ENCODE measurements at places on chromosomes 2 and 18.

- DNase-seq = no peak
Observed at GRCh38 chr2:174623690-174624089, 26.1 kb upstream of the WIPF1 start.

DNA sequence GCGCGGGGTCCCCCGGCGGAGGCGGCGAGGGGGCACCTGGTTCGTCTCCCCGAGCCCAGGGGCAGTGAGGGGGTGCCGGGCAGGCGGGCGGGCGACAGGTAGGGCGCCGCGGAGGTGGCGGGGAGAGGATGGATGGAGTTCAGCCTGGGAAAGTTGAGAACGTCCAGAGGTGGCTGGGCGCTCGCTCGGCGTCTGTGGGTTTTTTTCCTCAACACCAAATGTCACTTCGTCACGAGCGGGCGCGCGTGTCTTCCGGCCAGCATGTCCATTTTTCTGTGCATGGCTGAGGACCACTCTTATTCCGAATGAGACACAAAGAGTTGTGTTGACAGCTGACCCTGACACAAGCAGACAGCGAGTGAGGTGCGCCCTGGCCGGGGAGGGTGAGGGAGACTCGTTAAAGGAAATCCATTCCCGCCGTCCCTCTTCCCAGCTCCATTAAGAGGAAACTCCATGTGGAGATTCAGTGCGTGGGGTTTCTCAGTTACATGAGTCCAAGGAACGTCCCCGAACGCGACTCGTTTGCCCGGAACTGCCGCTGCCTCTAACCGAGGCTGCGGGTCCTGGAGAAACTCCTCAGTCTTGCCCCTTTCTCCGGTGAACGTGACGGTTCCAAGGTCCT, 859 bp downstream of the GREB1L start:
- no peak for DNase-seq

DNA sequence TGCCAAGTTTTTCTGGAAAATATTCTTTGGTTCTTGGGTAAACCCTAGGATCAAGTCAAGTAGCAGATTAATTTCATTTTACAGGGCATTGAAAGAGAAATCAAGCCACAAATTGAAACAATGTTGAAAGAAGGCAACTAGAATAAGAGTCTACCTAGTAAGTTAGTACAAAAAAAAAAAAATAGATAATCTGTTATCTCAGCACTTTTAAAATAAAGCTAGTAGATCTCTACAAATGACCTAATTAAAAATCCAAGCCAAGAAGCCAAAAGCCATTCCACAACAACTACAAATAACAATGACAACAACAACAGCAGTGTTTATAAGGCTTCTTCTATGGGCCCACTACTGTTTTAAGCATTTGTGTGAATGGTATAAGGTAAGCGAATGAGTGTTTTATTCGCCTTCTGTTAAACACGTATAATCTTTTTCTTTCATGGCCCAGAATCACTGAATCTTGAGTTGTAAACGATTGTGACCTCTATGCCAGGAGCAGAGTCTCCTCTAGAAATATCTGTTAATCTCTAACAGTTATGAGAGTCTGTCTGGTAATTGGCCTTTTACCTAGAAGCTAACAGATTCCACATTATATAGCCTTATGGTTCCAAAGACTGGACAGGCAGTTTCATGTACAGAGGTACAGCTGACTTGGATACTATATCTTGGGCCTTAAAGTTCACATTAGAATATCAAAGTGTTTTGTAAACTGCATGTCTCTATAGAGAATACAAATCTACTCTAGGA, 28.6 kb upstream of the CUL3 start:
- no peak for DNase-seq

DNA sequence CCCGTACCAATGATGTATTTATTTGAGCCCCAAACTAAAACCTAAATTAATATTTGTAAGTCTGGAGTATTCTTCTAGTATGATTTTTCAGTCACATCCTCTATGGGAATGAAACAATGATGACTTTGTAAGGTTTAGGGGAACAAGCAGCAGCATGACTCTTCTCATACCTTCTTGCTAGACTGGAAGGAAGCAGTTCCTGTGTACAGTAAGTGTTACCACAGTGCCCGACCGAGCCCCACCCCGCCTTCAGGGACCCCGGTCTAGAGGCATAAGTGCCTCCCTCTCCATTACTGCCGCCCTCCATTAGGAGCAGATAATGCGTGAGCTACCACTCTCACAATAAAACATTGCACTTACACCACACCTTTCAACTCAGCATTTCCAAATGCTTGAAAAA, 599.3 kb downstream of the ARHGAP15 start:
- DNase-seq = no peak

GRCh38 chr2:239436669-239437335, 36.0 kb upstream of the HDAC4 start:
- no peak for DNase-seq

DNA sequence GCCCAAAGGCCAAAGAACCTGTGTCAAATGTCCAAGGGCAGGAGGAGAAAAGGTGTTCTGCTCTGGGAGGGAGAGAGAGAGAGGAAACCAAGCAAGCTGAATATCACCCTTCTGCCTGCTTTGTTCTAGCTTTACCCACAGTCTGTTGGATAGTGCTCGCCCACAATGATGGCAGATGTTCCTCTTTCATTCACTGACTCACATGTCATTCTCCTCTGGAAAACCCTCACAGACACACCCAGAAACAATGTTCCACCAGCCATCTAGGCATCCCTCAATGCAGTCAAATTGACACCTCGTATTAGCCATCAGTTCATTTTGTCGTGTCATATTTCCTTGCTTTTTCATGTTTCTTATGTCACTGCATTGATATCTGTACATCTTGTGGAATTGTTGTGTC, 150.3 kb downstream of the UBR3 start:
- DNase-seq = no peak

DNA sequence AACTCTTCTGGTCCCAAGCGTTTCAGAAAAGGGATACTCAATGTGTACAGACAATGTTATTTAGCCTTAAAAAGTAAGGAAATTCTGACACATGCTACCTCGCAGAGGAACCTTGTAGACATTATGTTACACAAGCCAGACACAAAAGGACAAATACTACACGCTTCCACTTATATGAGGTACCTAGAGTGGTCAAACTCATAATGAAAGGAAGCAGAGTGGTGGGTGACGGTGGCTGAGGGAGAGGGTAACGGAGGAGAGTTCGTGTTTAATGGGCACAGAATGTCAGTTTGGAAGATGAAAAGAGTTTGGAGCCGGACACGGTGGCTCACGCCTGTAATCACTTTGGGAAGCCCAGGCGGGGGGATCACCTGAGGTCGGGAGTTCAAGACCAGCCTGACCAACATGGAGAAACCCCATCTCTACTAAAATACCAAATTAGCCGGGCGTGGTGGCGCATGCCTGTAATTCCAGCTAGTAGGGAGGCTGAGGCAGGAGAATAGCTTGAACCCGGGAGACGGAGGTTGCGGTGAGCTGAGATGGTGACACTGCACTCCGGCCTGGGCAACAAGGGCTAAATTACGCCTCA, 1.4 kb downstream of the MCM6 start:
- DNase-seq = no peak

GRCh38 chr2:201234663-201235135, 25.6 kb upstream of the CASP8 start:
- no peak for DNase-seq

DNA sequence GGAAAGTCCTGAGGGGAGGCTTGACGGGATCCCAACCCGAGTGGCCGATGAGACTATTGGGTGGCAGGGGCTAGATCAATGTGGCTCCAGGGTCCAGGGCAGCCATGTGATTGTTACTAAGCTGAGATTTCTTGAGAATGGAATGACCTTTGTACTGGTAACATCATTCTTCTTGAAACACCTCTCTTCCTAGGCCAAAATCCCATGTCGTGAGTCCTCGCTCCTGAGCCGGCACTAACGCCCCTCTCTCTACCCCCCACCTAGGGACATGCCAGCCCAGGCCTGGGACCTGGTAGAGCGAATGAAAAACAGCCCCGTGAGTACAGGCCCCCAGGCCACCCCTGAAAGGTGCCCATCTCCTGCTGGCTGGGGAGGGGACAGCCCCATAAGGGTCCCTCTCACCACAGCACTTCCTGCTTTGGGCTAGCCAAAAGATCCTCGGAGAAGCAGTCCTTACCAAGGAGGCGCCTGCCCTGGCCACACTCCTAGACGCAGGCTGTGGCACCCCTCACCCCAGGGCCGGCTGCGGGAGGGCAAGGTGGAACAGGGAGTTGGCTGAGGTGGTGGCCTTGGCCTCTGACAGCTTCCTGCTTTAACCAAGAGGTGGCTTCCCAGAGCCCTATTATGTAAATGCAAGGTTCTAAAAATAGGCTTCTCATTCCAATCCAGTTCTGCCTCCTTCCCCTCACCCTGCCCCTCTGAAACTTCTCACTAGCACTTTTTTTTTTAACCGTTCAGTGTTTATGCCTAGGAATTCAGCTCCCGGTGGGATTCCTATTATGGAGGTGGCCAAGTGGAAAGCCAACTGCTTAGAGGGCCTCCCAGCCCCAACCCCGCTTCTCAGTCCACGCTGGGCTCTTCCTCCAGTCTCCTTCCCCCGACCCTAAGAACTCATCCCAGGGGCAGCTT, 126.6 kb upstream of the PPP1CB start:
- peak; percentile 39 for DNase-seq

DNA sequence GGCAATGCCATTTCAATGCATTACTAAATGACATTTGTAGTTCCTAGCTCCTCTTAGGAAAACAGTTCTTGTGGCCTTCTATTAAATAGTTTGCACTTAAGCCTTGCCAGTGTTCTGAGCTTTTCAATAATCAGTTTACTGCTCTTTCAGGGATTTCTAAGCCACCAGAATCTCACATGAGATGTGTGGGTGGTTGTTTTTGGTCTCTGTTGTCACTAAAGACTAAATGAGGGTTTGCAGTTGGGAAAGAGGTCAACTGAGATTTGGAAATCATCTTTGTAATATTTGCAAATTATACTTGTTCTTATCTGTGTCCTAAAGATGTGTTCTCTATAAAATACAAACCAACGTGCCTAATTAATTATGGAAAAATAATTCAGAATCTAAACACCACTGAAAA, 45.3 kb downstream of the HADHB start:
- no peak for DNase-seq

- no peak for DNase-seq
Observed at GRCh38 chr2:66103581-66103980, 331.3 kb upstream of the MEIS1 start.

DNA sequence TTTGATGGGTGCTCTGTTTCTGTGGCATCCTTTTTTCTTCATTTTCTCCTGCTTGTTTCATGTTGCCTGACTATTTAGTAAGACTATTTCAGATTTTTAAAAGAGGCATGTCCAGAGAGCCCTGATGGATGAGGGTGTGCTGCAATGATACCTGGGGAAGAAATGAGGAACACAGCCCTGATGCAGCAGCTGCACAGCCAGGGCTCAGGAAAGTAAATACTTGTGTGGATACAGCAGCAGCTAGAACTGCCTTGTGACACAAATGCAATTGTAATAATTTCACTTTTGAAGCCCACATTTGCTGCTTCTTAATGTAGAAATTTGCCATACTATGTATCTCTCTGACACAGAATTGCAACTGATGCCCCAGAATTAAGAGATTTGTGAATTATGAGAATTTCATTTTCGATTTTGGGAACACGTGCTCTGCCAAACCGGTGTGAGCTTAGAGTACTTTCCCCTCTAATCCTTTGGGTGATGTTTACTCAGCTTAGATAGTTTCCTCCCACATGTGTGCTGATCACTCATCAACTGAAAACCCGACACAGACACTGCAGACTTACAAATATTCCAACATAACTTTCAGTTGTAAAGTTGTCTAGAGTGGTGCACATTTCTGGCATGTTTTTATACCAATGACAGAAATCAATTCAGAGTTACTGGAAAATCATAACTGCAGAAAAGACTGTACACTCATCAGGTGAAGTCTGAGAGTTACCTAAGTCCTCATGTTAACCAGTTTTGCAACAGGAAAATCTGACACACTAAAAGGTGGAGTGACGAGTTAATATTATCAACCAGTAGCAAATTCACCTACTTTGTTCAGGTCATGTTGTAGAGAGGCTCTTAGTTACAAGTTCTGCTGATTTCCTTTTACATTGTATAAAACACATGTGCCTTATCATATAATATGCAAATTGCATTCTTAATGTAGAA, 383.4 kb downstream of the CBLN2 start:
- DNase-seq = no peak

- no peak for DNase-seq
Observed at GRCh38 chr2:97969081-97970067, 26.4 kb downstream of the TMEM131 start.

DNA sequence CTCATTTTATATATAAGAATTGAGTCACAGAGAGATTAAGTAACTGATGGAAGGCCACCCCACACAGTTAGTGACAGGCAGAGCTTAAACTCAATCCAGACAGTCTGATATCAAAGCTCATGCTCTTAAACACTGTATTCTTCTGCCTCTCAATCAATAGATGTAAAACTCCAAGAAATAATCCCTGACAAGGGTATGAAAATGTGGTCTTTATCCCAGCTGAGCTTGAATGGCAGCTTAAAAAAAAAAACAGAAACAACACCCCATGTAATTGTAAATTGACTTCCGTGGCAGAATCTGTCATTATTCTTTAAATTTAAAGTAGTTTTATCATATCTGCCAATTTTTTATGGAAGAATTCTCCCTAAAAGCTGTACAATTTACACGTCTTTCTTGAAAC, 60.1 kb downstream of the RAB27B start:
- no peak for DNase-seq

DNA sequence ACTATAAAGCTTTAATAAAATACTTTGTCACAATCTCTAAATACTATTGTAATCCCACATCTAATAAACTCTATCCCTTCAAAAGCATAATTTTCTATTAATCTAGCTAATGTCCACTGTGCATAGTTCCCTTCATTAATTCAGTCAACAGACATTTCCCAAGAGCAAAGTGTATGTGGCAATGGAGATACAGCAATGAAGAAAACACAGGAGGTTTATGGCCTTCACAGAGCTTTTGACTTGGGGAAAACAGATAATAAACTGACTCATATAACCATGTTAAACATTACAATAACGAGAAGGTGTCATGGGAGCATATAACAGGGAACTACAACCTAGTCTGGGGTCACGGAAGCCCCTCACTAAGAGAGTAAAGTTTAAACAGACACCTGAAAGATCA, 86.3 kb downstream of the SPIRE1 start:
- DNase-seq = no peak

GRCh38 chr2:98084151-98084868, 2.7 kb upstream of the VWA3B start:
- no peak for DNase-seq

DNA sequence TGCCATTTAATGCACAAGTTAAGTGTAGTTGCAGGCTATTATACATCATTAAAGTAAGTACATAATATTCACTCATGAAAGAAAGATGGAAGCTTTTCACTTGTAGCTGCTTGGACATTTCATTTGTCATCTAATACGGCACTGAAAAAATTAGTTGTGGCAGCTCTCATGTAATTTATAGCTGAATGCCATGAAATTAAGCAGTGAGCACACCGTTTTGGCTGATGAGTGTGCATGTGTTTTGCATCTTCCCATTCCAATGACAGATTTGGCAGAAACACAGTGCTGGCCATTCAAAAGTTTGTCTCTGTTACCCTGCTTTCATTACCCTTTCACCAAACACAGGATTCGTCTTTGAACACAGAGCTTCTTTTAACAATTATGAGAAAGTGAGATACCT, 174.0 kb downstream of the PTGR3 start:
- no peak for DNase-seq
